ENCODE measurements at places on chromosomes 2 and 18.

DNA sequence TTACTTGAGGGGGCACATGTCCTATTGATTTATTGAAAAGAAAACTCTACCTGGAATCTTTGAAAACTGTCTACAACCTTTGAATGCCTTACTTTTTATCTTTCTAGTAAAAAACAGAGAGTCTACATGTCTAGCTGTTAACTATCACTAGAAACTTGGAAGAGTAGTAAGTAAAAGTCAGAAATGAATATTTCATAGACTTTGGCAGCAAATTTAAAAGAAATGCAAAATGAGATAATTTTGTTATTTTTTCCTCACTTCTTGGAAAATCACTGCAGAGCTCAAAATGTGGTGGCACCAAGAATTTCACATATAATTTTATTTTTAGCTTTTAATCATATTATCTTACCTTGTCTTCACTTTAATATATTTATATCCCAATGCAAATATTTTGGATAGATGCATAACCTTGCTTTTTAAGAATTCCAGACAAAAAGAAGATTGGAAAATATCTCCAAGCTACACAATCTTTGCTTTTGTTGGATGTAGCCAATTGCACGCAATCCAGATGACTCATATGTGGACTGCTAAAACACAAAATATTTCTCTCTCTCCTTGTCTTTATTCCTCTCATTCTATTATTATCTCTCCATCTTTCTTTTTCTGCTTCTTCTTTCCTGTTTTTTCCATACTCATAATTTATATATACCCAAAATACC lies 92.2 kb upstream of the DSEL start:
- DNase-seq = no peak

GRCh38 chr2:23614701-23615100 lies 229.7 kb downstream of the KLHL29 start:
- DNase-seq = no peak

DNA sequence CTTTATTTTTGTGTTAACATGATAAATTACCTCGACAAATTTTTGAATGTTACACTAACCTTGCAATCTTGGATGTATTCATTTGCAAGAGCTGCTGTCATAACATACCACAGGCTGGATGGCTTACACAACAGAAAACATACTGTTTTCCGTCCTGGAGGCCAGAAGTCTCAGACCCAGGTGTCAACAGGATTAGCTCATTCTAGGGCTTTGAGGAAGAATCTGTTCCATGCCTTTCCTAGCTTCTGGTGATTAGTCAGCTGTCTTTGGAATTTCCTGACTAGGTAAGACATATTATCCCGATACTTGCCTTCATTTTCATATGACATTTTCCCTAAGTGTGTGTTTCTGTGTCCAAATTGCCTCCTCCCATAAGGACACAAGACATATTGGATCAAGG lies 188.6 kb upstream of the CDH19 start:
- no peak for DNase-seq

GRCh38 chr2:73386342-73386868 lies 769 bp downstream of the ALMS1 start:
- DNase-seq = no peak

DNA sequence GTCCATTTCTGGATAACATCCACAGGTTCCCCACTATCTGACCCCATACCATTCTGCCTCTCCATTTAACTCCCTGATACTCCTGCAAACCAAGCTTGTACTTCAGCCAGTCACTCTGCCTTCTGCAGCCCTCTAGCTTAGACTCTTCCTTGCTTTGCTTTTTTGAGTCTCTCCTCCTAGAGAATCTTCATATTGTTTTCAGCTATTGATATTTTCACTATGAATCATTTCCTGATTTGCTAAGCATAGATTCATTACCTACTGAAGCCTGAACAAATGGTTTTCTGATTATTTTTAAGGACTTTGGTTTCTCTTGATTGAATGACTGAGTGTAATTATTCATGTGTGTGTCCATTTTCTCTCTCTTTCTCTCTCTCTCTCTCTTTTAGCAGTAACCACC lies 2102.3 kb upstream of the CELF4 start:
- DNase-seq = no peak

DNA sequence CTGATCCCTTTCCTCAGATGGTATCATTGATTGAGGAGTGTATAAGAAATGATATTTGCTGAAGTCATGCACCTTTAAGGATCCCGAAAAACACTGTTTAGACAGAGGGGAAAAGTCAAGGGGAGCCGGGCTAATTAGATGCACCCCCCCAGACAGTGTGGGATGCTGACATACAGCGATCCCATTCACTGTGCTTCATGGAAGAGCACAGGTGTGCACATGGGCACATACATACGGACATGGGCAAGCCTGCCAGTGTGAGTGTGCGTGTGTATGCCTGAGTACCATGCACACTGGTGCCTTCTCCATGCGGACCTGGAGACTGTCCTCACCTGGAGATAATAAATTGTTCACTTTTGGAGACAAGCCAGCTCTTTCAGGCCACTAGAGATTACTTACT lies 22.6 kb downstream of the MEIS1 start:
- DNase-seq = no peak

GRCh38 chr2:72625366-72625765 lies 200.5 kb downstream of the EXOC6B start:
- DNase-seq = no peak

DNA sequence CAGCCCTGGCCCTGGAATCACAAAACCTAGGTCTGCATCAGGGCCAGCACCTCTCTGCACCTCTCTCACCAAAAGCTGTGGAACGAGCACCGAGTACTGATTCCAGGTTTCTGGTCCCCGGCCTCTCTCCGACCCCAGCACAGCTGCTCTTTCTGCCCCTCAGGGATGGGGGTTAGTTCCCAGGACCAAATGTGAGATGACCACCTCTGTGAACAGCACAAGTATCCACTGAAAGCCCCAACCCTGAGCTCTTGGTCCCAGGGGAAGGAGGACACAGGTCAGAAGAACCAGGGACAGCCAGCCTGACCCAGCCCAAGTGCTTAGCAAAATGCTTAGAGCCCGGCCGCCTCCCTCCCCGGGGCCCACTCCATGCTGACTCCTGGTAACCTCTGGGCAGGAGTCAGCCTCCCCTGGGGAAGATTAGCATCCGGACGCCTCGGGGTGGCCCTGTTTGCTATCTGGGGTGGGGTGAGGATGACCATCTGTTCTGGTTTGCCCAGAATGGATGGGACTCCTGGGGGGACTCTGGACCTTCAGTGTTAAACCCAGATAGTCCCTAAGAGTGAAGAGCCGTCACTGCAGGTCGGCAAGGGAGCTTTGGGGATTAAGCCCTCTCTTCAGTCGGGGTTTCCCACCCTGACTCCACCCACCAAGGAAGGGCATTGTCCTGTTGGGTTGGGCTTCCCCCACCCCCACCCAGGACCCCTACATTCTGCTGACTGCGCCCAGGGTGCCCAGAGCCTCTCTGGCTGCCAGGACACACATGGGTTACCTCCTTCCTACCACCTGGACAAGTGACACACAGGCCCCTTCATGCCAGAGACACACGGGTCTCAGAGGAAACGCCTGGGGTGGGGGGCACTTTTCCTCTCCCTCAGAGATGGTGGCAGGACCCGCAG lies 9.4 kb upstream of the GPR55 start:
- DNase-seq = no peak

DNA sequence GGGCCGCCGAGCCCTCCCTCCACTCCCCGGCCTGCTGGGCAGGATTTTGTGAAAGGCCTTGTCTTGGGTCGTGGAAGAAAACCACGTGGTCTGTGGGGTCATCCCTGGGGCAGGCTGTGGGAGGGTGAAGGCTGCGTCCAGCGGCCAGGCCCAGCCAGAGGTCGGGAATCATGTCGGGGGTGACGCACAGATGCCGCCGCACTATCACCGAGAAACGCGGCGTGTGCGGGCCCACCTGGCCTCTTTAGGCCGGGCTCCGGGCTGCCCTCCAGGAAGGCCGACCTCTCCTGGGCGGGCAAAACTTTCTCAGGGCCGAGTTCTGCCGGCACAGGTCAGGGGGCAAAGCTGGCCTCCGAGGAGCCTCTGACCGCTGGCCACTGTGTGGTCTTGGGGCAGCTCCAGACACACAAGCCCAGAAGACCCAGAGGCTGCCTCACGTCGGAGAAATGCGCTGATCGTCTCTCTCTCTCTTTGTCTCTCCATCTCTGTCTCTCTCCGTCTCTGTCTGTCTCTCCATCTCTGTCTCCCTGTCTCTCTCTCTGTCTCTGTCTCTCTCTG lies 28.4 kb downstream of the NFATC1 start:
- no peak for DNase-seq

- DNase-seq = no peak
Measured at GRCh38 chr2:69933254-69933828, 18.4 kb downstream of the MXD1 start.

DNA sequence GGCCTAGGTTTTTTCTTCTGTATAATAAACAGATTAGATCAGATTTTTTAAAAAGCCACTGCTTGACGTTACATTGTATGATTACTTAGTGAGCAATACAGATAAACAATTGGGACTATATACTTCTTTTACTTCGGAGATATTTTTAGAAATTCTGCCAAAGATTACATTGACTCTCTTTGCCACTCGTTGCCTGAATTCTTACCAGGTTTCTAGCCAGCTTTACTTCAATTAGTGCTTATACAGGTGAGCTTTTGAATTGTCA lies 156.6 kb downstream of the HAUS1 start:
- no peak for DNase-seq

- no peak for DNase-seq
Measured at GRCh38 chr2:149185942-149186490, 144.4 kb upstream of the LYPD6 start.

DNA sequence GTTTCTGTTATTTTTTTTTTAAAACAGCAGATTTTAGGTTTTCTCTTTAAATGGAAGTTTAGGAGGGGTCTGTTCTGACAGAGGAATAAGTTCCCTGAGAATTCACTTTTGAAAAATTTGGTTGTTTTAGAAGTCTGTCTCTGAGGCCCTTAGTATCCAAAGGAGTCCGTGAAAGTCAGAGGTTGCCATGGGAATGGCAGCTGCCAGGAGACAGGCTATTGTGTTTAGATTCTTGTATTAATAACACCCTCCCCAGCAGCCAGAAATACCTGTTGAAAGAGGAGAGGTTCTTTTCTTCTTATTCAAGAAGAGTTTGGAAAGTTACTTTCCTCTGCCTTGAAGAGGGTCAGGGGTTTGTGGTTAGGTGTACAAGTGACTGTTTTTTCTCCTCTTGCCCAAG lies 29.5 kb downstream of the TNP1 start:
- DNase-seq = no peak

DNA sequence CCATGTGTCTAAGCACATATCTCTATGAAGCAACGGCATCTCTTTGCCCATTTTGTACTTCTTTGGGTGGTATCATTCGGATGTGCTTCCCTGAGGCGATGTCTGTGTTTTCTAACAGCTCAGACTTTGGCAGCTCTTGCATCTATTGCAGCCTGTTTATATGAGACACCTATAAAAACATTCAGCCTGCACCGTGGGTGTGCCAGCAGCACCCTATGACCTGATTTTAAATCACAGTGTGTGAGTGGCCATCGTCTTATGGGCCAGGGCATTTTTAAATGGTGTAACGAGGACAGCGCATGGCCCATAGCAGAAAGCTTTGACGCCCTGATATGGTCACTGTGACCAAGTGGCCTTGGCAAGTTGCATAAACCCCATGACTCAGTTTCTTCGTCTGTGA lies 12.9 kb downstream of the NPAS2 start:
- DNase-seq = no peak

- DNase-seq = no peak
Measured at GRCh38 chr2:231397928-231398294, 2.4 kb downstream of the B3GNT7 start.

GRCh38 chr2:11746807-11747459 lies 501 bp downstream of the LPIN1 start:
- DNase-seq = no peak

GRCh38 chr2:63866009-63866709 lies 24.5 kb downstream of the UGP2 start:
- DNase-seq = no peak

DNA sequence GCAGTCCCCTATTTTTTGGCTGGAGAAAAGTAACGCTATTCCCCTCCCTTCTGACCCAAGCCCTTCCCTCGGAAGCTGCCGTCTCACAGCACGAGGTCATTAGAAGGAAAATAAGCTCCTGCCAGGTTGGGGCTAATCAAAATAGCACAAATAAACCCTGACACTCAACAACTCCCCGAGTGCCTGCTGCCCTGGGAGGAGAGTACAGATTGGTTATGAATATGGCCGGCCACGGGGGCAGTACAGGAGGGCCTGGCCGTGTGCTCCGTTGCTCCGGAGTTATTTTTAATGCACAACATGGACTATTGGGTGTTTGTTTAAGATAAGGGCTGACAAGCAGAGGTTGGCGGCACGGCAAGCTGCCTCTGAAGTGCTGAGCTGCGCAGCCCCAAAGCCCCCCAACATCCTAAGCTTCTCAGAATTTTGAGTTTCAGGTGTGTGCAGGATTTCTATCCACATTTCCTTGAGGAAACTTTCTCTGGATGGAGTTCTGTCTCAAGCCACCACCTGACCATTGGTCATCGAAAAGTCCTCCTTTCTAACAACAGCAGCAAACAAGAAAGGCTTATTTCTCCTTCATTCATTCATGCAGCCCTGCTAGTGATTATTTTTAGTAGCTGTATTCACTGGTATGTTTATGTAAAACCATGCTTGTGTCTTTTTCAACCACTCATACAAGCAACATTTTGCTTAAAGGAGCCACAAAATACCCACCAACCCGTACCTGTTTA lies 58.7 kb downstream of the PAX3 start:
- DNase-seq = no peak

DNA sequence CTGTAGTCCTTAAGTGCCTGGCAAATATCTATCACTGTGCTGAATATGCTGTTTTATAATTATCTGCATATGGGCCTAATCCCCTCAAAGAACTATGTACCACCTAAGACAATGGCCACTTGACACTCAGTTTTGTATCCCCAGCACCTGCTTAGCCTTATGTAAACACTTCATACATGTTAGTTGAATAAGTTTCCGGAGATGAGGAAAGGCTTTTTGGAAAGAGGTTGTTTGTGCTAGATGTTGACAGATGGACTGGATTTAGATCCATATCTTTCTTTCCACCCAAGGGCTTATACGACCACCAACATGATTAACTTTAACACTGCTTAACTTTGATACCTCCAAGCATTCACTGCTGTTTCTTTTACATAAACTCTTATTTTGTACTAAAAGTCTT lies 63.3 kb downstream of the FAM228A start:
- no peak for DNase-seq

- DNase-seq = no peak
Measured at GRCh38 chr2:240644859-240645301, 19.6 kb downstream of the GPR35 start.

GRCh38 chr2:88053934-88054781 lies 1.4 kb downstream of the KRCC1 start:
- DNase-seq = no peak

DNA sequence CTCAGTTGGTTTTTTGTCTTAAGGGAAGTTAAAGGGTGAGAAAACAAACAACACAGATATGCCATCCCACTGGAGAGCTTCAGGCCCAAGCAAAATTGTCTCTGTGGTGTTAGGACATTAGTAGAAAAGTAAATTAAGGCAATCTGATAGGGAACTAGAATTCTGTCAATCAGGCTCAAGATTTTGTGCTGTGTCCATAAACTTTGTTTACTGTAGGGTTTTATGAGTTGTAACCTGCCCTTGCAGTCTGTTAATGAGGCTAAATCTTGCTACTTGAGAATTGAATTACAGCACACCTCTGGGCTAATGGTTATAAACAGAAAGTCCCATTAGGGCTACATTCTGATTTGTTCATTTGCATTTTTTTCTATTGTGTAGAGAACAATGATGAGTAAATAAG lies 78.0 kb upstream of the OTX1 start:
- DNase-seq = no peak

Data from activated CD8-positive, alpha-beta memory T cell treated with anti-CD3 and anti-CD28 coated beads for 1 hour (primary cell).